ENCODE measurements at places on chromosomes 6 and 20. TPM values are rescaled to one million over a fixed set of nuclear protein-coding genes. Genes with fewer than 3 reads are reported as not detected.

GRCh38 chr6:45742591-45742990 lies 273.1 kb downstream of the CLIC5 start:
- no peaks in the 10 kb centered on the region for H3K27me3 ChIP-seq
- no peaks in the 10 kb centered on the region for H3K36me3 ChIP-seq
- no peak overlapping the region for H3K27ac ChIP-seq
- H3K4me1 ChIP-seq: no peaks in the 10 kb centered on the region
- no peak overlapping the region for H3K4me3 ChIP-seq

GRCh38 chr6:99189823-99190721 lies 159.4 kb downstream of the FAXC start:
- no peak for DNase-seq
- no peaks in the 10 kb centered on the region for H3K36me3 ChIP-seq
- H3K27ac ChIP-seq: no peak overlapping the region
- no peaks in the 10 kb centered on the region for H3K4me1 ChIP-seq

GRCh38 chr20:20331817-20332216 lies 36.1 kb upstream of the INSM1 start:
- H3K4me1 ChIP-seq: no peaks in the 10 kb centered on the region
- no peak overlapping the region for H3K4me3 ChIP-seq
- H3K27ac ChIP-seq: no peak overlapping the region
- no peaks in the 10 kb centered on the region for H3K27me3 ChIP-seq

DNA sequence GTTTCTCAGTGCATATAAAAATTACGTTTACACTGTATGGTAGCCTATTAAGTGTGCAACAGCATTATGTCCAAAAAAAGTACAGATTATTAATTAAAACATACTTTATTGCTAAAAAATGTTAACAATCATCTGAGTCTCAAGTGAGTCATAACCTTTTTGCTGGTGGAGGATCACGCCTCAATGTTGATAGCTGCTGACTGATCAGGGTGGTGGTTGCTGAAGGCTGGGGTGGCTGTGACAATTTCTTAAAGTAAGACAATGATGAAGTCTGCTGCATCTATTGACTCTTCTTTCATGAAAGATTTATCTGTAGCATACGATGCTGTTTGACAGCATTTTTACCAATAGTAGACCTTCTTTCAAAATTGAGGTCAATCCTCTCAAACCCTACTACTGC lies 155.1 kb downstream of the BTBD9 start:
- no peaks in the 10 kb centered on the region for H3K27me3 ChIP-seq
- H3K4me3 ChIP-seq: no peak overlapping the region
- H3K36me3 ChIP-seq: no peaks in the 10 kb centered on the region
- DNase-seq: no peak
- no peak overlapping the region for H3K27ac ChIP-seq
- H3K4me1 ChIP-seq: no peaks in the 10 kb centered on the region

GRCh38 chr20:48024539-48024938 lies 239.3 kb upstream of the SULF2 start:
- no peaks in the 10 kb centered on the region for H3K4me1 ChIP-seq
- no peaks in the 10 kb centered on the region for H3K27me3 ChIP-seq
- H3K27ac ChIP-seq: no peak overlapping the region
- no peaks in the 10 kb centered on the region for H3K36me3 ChIP-seq
- H3K4me3 ChIP-seq: no peak overlapping the region

DNA sequence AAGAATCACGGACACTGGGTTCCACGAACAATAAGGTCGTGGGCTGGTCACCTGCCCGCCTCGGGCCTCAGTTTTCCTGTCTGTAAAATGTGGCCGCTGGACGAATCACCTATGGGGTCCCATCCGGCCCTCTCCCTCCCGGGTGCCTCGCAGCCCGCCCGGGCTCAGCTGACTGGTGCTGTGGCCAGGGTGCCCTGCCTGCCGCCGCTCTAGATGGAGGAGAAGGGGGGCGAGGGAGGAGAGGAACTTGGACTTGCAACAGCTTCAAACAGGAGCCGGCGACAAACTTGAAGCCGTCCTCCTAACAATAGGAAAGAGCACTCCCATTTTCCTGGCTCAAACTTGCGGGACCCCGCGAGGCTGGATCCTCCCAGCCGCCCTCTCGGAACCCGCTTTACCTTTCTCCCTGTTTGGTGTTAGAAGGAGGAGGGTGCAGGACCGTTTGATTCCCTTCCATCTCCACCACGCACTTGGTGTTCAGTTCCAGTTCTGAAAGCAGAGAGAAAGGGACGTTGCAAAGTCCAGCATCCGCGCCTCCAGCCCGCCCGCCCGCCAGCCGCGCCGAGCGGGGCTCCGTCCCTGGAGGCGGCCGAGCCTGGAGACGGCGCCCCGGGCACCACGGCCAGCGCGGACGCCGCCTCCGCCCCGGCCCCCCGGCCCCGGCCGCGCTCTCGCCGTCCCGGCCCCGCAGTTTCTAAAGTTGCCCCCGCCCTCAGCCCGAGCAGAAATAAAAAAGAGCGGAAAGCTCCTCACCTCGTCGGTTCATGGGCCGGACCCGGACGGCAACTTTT lies 584 bp downstream of the KIF13A start:
- H3K27ac ChIP-seq: peak overlapping the region; percentile 81
- H3K36me3 ChIP-seq: no peaks in the 10 kb centered on the region
- DNase-seq: peak; percentile 61

ACTR5 gene
- total RNA-seq: 4.9 TPM

VSX1 gene
- not detected for total RNA-seq

PRICKLE4 gene
- 16.8 TPM for total RNA-seq

All from body of pancreas (tissue), 4 donors.